Fibroblast of the aortic adventitia (primary cell): ENCODE measurements at places on chromosomes 7 and 10. TPM values are rescaled to one million over a fixed set of nuclear protein-coding genes. Genes with fewer than 3 reads are reported as not detected.

ZNF212 gene
- 5.6 and 14.3 TPM in 2 replicates for total RNA-seq

MACC1 gene
- 0.18 and 0.49 TPM in 2 replicates for total RNA-seq

IL2RA gene
- total RNA-seq, result not detected in 2 replicates

SLC16A12 gene
- total RNA-seq, result 0.16 and 0.90 TPM in 2 replicates

CTAGE8 gene
- total RNA-seq, result 6.2 TPM in 1 of 2 replicates, not detected in the other

GRB10 gene
- total RNA-seq, result 20.1 and 39.1 TPM in 2 replicates

SPDYE5 gene
- 0.09 TPM in 1 of 2 replicates, not detected in the other for total RNA-seq

THSD7A gene
- 0.49 and 2.5 TPM in 2 replicates for total RNA-seq

GNAT3 gene
- not detected in 2 replicates for total RNA-seq

SPAG6 gene
- not detected in 2 replicates for total RNA-seq

SFMBT2 gene
- 0.25 and 2.0 TPM in 2 replicates for total RNA-seq

GBX1 gene
- not detected in 2 replicates for total RNA-seq
